ENCODE measurements at places on chromosomes 16 and 17. TPM values are rescaled to one million over a fixed set of nuclear protein-coding genes. Genes with fewer than 3 reads are reported as not detected.

- H3K36me3 ChIP-seq = no peaks in the 10 kb centered on the region
- no peaks in the 10 kb centered on the region for H3K27me3 ChIP-seq
- no peak overlapping the region for H3K27ac ChIP-seq
- no peak for DNase-seq
Observed at GRCh38 chr16:86199871-86200695, 301.1 kb downstream of the IRF8 start.

GRCh38 chr16:71532366-71532765 lies 6.1 kb downstream of the CHST4 start:
- H3K27me3 ChIP-seq = no peaks in the 10 kb centered on the region
- no peak for DNase-seq
- 0 out of 2 replicates have a peak, but pooled peaks cover 1% of the 10 kb centered on the region for H3K4me1 ChIP-seq
- H3K36me3 ChIP-seq = no peaks in the 10 kb centered on the region
- no peak overlapping the region for H3K4me3 ChIP-seq

DNA sequence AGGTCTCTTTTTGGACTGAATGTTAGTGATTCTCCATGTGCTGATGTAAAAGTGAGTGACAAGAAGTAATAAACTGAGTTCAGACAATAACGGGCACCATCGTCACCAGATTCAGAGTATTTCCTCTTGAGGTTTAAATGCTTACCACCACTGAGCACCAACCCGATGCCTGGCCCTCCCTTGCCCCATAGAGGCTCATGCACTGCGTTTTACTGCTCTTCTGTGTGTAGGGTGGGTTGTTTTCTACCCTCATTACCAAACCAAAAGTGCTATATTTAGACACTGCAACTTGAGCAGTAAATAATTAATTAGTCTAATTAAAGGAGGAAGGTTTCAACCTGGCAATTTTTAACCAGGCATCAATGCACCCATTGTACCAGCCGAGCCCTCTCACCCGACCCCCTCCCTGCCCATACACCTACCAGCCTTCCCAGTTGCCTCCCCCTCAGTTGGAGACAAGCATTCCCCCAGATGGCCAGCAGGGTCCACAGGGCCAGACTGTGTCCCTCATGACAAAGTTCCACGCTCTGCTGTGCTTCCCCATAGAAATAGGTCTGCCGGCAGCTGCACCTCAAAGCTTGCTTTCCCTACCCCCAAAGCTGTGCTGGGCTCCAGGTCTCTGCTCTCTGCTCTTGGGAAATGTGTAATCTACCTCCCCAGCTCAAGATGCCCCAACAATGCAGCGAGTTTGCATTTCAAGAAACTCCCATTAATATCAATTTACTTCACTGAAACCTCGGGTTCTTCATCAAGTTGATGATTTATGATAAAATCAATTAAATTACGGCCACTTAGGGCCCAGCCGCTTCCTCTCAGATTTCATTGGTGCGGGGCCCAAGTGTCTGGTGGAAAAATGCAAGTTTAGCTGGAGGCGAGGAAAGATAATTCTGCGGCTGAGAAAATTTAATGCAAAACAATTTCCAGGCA lies 16.0 kb downstream of the HOXB4 start:
- H3K36me3 ChIP-seq = no peaks in the 10 kb centered on the region
- DNase-seq = no peak
- no peak overlapping the region for H3K4me3 ChIP-seq
- H3K4me1 ChIP-seq = peaks cover 53% of the 10 kb centered on the region
- no peak overlapping the region for H3K27ac ChIP-seq

GRCh38 chr17:49045376-49045775 lies 48.2 kb downstream of the IGF2BP1 start:
- no peak for DNase-seq
- H3K27me3 ChIP-seq = no peaks in the 10 kb centered on the region
- H3K4me3 ChIP-seq = no peak overlapping the region
- H3K4me1 ChIP-seq = peaks cover 2% of the 10 kb centered on the region
- no peak overlapping the region for H3K27ac ChIP-seq
- peaks cover 100% of the 10 kb centered on the region for H3K36me3 ChIP-seq

The PRCD gene
- 0.38 TPM for total RNA-seq

The LRRC37A2 gene
- total RNA-seq = 12.2 TPM

All from GM23338 (cell line).